ENCODE measurements at places on chromosomes 13 and 19. TPM values are rescaled to one million over a fixed set of nuclear protein-coding genes. Genes with fewer than 3 reads are reported as not detected.

The ZNF709 gene
- polyA plus RNA-seq, result 0.98 TPM

The ICAM1 gene
- polyA plus RNA-seq, result 0.35 TPM

GRCh38 chr19:46913198-46913851 is 52.5 kb downstream of the ARHGAP35 start:
- H3K4me1 ChIP-seq, result peaks cover 12% of the 10 kb centered on the region
- H3K27ac ChIP-seq, result no peak overlapping the region
- H3K4me3 ChIP-seq, result peak overlapping the region; percentile 14
- DNase-seq, result no peak
- no peaks in the 10 kb centered on the region for H3K27me3 ChIP-seq

- no peak for DNase-seq
- H3K27ac ChIP-seq, result no peak overlapping the region
- no peaks in the 10 kb centered on the region for H3K4me1 ChIP-seq
- H3K36me3 ChIP-seq, result no peaks in the 10 kb centered on the region
- peaks cover 18% of the 10 kb centered on the region for H3K27me3 ChIP-seq
- no peak overlapping the region for H3K4me3 ChIP-seq
Measured at GRCh38 chr13:25037057-25037813, 58.7 kb upstream of the PABPC3 start.

- peaks cover 35% of the 10 kb centered on the region for H3K4me1 ChIP-seq
- no peaks in the 10 kb centered on the region for H3K36me3 ChIP-seq
- H3K27me3 ChIP-seq, result no peaks in the 10 kb centered on the region
- DNase-seq, result no peak
- no peak overlapping the region for H3K27ac ChIP-seq
Measured at GRCh38 chr19:47661161-47661560, 52.1 kb upstream of the EHD2 start.

DNA sequence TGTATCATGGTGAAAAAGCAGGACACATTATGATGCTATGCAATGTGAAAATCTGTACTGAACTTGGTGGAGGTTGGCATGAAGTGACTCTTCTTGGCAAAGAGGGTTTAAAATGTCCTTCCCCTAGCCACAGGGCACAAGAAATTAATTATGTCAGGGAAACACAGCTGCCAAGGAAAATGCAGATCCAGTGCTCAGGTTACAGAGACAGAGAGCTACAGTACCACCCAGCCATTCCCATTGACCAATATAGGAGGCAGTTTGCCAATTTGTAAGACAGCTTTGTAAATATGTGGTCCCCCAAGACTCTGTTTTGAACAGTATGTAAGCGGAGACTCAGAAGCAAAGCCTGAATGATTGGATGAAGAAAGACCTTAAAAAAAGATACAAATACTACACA is 69.4 kb upstream of the KLF12 start:
- no peak overlapping the region for H3K27ac ChIP-seq
- H3K36me3 ChIP-seq, result no peaks in the 10 kb centered on the region
- DNase-seq, result no peak
- peaks cover 3% of the 10 kb centered on the region for H3K4me1 ChIP-seq

GRCh38 chr19:21321996-21322395 is 7.2 kb downstream of the ZNF708 start:
- H3K4me3 ChIP-seq, result no peak overlapping the region
- no peaks in the 10 kb centered on the region for H3K4me1 ChIP-seq
- H3K36me3 ChIP-seq, result peaks cover 5% of the 10 kb centered on the region
- H3K27ac ChIP-seq, result no peak overlapping the region
- no peaks in the 10 kb centered on the region for H3K27me3 ChIP-seq

The MYBPC2 gene
- polyA plus RNA-seq, result not detected

- H3K36me3 ChIP-seq, result no peaks in the 10 kb centered on the region
- no peaks in the 10 kb centered on the region for H3K27me3 ChIP-seq
- no peak for DNase-seq
- H3K27ac ChIP-seq, result peak overlapping the region; percentile 76
- H3K4me3 ChIP-seq, result peak overlapping the region; percentile 93
Measured at GRCh38 chr19:37654629-37655300, 500 bp downstream of the ZFP30 start.

The FFAR1 gene
- not detected for polyA plus RNA-seq

The SLITRK6 gene
- 12.3 TPM for polyA plus RNA-seq
